ENCODE measurements at places on chromosomes 4 and X.

- DNase-seq = no peak
Measured at GRCh38 chr4:26131711-26132110, 189.1 kb upstream of the RBPJ start.

DNA sequence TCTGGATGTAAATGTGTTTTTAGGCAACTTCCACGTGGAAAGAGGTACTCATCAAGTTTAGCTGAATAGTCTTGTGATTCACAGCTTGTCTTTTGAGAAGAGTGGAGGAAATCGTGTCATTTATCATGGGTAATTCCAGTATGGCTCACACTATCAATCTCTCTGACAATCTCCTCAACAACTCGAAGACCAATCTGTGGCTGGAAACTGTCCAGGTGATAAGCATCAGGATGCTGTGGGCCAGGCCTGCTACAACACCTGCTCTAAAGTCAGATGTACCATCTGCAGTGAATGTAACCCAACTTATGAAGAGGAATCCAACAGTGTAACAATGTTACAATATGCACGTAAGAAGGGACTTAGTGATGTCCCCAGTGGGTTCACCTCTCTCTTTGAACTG, 132.1 kb upstream of the GK2 start:
- DNase-seq = no peak

DNA sequence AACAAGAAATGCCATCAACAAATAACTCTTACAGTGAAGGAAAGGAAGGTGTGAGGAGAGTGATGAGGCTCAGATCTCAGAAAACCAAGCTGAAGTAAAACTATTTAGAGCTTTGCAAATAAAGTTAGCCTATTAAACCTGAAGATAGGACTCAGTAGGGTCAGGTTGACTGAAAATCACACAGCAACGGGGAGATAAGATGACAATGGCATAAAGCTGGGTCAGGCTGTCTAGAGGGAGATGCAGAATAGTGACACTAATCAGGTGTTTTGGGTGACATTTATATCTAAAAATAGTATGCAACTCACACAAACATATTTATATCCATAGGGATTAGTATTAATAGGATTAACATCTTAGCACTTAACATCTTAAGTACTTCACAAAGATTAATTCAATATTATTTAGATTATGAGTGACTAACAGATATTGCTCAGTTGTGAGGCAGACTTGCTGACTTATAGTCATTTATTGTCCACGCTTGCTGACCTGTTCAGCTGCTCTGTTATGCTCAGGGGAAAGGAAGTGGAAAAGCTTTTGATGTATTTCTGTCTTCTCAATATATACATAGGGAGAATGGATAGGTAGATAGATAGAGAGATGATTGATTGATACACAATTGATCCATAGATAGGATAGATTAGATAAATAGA, 130.7 kb upstream of the GUCY1A1 start:
- no peak for DNase-seq

DNA sequence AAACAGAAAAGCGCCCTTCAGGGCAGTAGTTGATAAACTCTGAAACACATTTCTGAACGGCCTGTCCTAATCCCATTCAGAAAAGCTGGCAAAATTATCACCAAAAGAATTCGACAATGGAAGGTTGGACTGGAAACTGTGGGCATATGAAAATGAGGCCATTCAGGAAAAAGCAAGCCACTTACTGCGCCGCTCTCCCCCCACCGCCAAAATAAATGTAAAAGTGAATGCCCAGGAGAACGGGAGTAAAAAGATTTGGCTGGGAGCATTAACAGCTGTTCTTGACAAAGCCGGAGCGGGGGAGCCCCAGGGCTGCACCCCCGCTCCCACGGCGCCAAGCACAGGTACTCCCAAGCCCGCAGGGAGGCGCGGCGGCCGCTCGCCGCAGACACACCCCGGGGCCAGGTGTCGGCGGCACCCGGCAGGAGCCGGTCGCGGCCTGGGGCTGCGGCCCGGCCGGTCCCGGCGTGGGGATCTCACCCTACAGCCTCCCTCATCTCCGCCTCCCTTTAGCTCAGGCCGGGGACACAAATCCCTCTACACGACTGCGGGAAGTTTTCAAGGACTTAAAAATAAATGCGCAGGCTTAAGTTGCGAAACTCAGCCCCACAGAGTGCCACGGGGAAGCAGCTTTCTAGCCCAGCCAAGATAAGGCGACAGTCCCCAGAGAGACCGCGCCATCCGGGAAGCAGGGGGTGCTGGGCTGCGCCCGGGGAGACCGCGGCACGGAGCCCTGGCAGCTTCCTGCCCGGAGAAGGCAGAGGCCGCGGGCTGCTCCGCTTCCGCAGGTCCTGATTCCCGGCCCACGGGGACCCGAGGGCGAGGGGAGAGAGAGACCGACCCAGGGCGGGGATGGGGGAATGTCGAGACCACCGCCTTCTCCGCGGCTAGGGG, 593 bp downstream of the SH3RF1 start:
- DNase-seq = no peak

- no peak for DNase-seq
Measured at GRCh38 chrX:123339221-123339905, 155.3 kb downstream of the GRIA3 start.
